ENCODE measurements at places on chromosomes 7 and 10. TPM values are rescaled to one million over a fixed set of nuclear protein-coding genes. Genes with fewer than 3 reads are reported as not detected.
A peak's percentile ranks its signal among the peaks of the same experiment; 100 is the strongest.

- DNase-seq: no peak
Observed at GRCh38 chr10:16030562-16030961, 170.3 kb upstream of the MINDY3 start.

GRCh38 chr7:114468844-114469243, 54.2 kb downstream of the FOXP2 start:
- no peak for DNase-seq

DNA sequence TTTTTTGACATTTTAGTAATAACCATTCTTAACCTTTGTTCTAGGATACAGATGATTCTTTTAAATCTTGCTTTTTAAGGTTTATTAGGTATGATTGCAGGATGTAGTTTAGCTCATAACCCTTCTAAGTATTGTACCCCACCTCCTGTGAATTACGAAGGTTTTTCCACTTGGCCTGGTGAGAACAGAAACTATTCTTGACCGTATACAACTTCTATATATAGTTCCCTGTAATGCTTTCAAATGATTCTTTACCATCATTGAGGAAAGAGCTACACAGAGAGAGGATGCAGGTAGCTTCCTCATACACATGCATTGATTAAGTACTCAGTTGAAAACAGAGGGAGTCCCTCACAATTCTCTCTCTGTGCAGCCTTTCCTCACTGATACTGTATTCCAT, 86.3 kb downstream of the PALS2 start:
- no peak for DNase-seq

- DNase-seq: peak; percentile 69
Observed at GRCh38 chr10:34698979-34699378, 116.1 kb downstream of the PARD3 start.

GRCh38 chr7:32167256-32167655, 97.0 kb upstream of the PDE1C start:
- DNase-seq: no peak

Gene C7orf25
- 9.3 TPM for total RNA-seq

Gene SPAM1
- total RNA-seq: not detected

Gene WNT16
- 0.20 TPM for total RNA-seq

Gene CACNB2
- total RNA-seq: not detected

Gene HKDC1
- 0.51 TPM for total RNA-seq

Gene VENTX
- not detected for total RNA-seq
